NCI-H446 treated with DMSO at 0.1 percent for 48 hours (cell line): ENCODE measurements at places on chromosomes 1 and 21.

- DNase-seq: no peak
Observed at GRCh38 chr1:203093754-203094410, 8.1 kb upstream of the MYOG start.

GRCh38 chr1:232248276-232248820, 381.6 kb downstream of the SIPA1L2 start:
- DNase-seq: no peak

DNA sequence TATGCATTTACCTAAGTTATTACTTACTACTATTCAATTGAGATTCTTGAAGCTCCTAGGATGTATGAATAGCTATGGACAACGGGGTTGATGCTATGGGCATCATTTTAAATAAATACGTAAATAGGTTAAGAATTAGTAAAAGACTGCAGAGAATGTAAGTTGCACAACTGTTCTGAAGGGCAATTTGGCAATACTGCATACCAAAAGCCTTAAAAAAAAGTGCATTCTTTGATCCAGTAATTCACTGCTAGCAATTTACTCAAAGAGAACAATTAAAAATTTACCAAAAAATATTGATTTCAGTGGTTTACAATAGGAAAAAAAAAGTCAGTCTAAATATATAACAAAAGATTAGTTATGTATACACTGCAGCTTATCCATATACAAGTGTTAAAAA, 3.5 kb downstream of the ARPC5 start:
- no peak for DNase-seq

DNA sequence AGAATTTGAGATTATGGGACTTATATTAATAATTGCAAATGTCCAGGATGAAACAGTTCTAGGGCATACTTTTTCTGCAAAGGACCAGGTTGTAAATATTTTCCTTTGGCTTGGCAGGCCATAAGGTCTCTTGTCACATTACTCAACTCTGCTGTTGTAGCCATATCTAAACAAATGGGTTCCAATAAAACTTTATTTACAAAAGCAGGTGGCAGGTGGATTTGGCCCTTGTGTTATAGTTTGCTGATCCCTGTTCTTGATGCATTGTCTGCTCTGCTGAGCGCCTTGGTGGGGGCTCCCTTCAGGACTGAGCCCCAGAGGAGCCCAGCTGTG, 258.5 kb downstream of the FOXD2 start:
- DNase-seq: no peak

- DNase-seq: no peak
Observed at GRCh38 chr1:7255303-7256058, 470.2 kb downstream of the CAMTA1 start.

GRCh38 chr21:46472246-46472645, 13.6 kb downstream of the DIP2A start:
- no peak for DNase-seq

GRCh38 chr21:20720623-20721022, 277.6 kb upstream of the NCAM2 start:
- no peak for DNase-seq

- DNase-seq: no peak
Observed at GRCh38 chr1:111723871-111724270, 15.3 kb downstream of the INKA2 start.

GRCh38 chr1:116710420-116711262, 43.1 kb upstream of the IGSF3 start:
- no peak for DNase-seq

- DNase-seq: no peak
Observed at GRCh38 chr1:238281418-238281817, 390.7 kb upstream of the ZP4 start.

- DNase-seq: no peak
Observed at GRCh38 chr1:165057956-165058355, 298.6 kb downstream of the LMX1A start.

- DNase-seq: no peak
Observed at GRCh38 chr1:19476450-19477190, 8.7 kb downstream of the CAPZB start.

DNA sequence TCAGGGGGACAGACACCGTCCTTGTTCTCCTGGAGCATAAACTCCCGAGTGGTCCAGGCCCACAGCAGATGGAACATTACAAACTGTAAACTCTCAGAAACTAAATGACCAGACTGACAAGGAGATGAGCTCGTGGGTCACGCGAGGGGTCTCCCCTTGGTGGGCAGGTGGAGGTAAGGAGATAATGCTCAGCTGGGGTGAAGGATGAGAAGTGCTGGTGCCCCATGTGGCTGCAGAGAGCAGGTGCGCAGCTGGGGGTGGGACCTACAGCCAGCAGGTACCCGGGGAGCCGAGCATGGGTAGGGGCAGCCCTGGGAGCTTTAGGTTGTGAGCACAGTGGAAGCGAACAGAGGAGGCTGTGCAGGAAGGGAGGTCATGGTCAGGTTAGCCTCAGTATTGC, 40.1 kb downstream of the AJAP1 start:
- DNase-seq: no peak

DNA sequence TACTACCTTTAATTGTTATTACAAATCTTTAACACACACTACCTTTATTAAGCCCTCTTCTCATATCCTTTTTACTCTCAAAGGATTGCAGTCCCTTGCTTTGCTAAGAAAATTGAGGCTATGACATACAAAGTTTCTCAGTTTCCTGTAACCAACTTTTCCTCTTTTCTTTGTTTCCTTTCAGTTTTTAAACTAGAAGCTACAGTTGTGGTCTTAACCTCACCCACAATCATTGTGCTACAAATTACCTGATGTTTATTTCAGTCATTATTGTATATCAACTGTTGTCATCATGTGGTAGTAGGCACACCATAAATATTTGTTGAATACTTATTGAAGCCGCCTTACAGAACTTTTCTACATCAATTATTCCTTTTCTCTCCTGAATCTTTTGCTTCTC, 51.8 kb downstream of the SLAMF6 start:
- no peak for DNase-seq

- no peak for DNase-seq
Observed at GRCh38 chr1:15958793-15959192, 17.1 kb downstream of the ZBTB17 start.

- no peak for DNase-seq
Observed at GRCh38 chr1:245325922-245326795, 171.4 kb downstream of the KIF26B start.

DNA sequence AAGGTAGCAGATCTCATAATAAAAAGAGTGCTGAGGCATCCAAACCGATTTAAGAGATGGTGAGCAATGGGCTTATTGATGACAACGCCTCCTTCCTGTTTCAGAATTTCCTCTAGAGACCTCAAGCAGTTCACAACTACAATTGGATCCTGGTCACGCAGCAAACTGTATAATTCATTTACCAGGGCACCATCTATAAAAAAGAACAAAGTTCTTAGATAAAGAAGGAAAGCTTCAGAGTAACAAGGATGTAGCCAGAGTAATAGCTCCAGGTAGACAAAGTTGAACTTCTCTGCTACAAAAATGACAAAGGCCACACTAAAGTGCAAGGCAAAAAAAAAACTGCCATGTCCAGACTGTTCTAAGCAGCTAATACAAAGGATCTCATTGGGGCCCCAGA, 3.4 kb downstream of the AP4B1 start:
- no peak for DNase-seq

DNA sequence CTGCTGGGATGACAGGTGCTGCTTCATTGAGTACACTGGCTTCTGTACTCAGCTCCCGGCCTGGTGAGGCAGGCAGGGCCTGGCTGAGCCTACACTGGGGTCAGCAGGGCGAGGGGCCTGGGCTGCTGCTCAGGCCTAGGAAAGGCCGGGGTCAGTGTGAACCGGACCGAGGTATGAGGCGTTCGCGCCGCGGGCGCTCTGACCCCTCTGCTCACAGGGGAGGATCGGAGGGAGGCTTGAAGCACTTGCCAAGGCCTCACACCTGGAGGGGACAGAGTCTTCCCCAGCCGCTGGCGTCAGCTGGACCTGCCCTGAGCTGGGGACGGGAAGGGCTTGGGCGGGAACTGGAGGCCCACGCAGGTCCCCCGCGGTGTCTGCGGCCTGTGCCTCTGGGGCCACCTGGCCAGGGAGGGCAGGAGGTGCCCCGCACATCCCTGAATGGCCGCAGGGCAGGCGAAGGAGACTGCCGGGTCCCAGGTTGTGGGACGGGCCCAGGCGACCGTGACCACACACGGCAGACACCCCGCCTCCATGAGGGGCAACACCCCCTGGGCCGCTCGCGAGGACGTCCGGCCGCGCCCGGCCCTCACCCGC, 466 bp downstream of the PEX10 start:
- no peak for DNase-seq

DNA sequence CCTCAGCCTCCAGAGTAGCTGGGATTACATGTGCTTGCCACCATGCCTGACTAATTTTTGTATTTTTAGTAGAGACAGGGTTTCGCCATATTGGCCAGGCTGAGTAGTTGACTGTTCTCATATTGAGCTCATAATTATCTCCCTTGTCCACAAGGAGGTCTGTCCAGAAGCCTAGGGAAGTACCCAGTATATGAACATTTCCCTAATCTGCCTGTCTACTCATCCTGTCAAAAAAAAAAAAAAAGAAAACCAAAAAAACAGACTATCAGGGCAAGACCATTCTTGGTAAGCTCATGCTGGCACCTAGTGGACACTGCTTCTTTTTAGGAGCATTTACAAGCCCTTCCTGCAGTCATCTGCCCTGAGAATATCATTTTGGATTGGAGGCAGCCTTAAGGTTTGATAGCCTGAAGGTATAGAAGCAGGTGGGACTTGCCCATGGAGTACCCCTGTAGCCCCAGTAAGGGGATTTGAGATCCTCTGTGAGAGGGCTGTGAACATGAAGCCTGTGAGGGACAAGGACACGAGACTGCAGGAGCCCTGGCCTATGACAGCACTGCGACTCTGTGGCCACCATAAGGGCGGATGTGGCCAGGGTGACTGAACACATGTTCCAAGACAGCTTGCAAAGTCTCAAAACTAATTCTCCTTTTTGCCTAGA, 10.8 kb upstream of the DUSP12 start:
- peak; percentile 23 for DNase-seq

DNA sequence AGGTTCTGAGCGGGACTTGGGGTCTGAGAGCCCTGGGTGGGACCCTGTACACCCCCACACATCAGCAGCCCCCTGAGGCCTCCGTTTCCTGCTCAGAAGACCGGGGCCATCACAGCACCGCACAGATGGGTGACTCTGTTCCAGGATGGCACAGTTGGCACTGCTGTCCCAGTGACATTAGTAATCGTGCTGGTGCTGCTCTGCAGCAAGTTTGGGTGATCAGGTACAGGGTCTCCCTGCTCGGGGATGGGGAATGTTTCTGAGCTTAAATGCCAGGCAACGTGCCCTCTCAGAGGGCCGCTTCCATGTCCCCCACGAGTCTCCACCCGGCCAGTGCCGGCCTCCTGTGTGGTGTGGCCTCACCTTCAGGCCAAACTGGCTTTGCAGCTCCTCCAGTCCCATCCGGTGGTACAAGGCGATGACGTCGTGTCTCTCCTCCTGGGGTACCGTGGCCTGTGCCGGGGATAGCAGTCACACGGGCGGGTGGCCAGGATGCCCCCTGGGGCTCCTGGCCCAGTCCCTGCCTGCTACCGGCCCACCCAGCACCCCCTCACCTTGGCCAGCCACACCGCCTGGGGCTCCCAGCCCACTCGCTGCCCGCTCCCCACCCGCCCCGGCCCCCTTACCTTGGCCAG, 17.1 kb downstream of the PRXL2B start:
- DNase-seq: no peak

- DNase-seq: no peak
Observed at GRCh38 chr1:17011092-17011438, 663 bp downstream of the ATP13A2 start.

GRCh38 chr1:230072866-230073265, 5.8 kb downstream of the GALNT2 start:
- DNase-seq: no peak

DNA sequence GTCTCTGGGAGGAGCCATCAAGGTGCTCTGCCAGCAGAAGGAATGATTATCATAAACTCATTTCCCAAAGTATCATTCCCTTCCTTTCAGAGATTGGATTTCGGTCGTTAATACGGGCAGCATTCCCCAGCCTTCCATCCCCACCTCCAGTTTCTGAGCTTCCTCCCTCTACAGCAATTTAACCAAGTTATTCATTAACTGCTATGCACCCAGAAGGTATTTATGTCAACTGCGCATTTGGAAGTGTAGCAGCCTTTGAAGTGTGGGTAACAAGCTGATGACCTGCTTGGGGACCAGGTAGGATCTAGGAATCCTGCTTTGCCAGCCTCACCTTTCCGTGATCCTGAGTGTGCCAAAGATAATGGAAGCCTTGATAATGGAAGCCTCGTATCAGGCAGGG, 172.4 kb upstream of the IGSF21 start:
- DNase-seq: no peak

DNA sequence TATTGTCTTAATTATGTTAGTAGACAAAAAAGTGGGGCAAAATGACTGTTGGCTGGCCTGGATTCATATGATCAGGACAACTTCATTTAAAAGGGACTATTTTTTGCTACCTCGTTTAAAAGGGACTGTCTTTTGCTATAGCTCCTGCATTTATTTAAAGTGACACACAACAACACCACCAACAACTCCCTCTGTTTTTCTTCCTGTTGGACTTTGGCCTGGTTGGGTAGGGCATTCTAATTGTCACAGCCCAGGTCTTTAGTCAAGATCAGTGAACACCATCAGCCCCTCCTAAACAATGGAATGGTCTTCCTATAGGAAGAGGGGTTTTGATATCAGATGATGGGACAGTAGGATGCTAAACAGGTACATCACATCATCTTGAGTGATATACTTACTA, 241.8 kb downstream of the GPR52 start:
- DNase-seq: no peak

GRCh38 chr1:185300152-185300551, 16.9 kb downstream of the IVNS1ABP start:
- no peak for DNase-seq

DNA sequence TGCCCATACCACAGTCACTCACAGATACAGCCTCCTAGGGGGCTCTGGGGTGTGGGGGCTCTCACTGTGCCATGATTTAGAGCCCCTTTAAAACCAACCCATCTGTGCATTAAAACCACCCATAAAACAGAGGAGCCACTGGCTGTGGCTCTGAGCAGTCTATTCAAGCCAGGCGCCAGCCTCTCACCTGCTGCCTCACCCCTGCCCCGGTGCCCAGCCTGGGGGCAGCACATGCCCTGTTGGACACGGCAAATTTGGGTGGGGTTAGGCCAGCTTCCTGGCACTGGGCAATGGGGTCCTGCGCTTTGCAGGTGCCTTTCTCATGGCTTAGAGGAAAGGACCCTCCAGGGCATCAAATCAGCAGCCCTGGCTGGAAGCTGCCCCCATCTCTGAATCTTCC, 73.1 kb downstream of the CASZ1 start:
- DNase-seq: no peak

GRCh38 chr1:182185842-182186756, 124.6 kb upstream of the ZNF648 start:
- peak; percentile 77 for DNase-seq

DNA sequence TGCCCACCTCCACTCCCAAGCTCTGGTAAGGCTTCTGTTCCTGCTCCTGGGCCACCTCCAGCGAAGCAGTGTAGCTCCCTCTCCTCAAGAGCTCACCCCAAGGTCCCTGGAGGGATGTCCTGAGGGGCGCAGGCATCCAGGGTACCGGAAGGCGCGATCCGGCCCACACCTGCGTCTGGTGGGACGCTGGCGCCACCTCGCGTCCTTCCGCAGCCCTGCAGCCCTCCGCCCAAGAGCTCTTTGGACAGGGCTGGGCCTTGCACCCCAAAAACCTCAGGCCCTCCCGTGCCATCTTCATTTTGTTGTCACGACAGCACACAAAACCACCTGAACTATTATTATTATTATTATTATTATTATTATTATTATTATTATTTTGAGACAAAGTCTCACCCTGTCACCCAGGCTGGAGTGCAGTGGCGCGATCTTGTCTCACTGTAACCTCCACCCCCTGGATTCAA, 49.2 kb upstream of the PAX7 start:
- no peak for DNase-seq
